Activated T-helper 2 cell treated with anti-CD3 and anti-CD28 coated beads, Interferon-gamma antibody, Interleukin-2, Interleukin-4, amounts not matched to agents 10 μg/mL and 5 μg/mL and 100 μg/mL, durations not matched to agents 14 hours and 24 hours and 36 hours (primary cell): ENCODE measurements at places on chromosomes 11 and 22. TPM values are rescaled to one million over a fixed set of nuclear protein-coding genes. Genes with fewer than 3 reads are reported as not detected.

DNA sequence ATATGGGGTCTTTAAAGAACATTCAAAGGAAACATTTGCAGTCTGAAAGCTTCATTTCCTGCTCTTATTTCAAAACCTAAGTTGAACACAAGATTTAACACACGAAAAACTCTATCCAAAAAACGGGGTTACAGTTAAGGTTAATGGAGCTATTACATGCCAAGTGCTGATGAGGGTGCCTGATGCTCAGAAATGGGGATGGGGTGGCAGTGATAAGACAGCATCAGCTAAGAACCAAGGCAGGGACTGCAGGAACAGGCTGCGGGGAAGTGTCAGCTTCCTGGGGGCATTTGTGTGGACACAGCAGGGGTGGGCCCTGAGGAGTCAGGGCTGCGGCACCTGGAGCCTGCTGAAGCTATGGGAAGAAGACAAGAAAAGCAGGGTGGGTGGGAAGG lies 12.2 kb downstream of the DGCR2 start:
- no peak for DNase-seq

- DNase-seq, result no peak
Measured at GRCh38 chr11:101180481-101180880, 50.9 kb upstream of the PGR start.

DNA sequence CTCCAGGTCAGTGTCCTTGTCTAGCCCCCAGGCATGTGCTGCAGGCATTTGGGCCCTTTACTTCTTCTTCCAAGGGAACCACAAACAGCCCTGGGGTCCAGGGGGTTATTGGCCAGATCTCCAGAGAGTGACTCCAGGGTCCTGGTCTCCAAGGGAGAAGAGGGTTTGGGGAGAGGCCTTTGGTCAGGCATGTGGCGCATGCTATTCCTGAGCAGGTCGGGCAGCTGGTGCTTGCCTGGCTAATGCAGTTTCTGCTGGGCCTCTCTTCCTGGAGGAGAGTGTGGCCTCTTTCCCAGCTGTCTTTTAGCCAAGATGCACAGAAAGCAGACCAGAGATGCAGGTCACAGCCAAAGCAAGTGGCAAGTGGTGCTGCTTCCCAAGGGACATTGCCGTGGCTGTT lies 3.8 kb upstream of the RFPL2 start:
- DNase-seq, result no peak

DNA sequence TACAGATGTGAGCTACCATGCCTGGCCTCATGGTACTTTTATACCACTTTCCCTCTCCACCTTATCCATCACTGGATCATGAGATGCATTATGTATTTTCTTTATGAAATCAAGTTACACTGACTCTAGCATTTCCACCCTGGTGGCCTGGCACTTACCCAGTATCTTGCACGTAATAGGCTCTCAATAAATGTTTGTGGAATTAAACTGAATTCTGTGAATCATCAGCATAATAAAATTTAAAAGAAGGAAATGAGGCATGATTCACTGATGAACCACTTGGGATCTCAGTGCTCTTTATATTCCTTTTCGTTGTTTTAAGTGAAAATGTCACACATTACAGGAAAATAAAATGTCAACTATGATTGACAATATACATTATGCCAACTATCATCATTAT lies 25.1 kb downstream of the ADM start:
- DNase-seq, result no peak

GRCh38 chr22:48199667-48200066 lies 1437.2 kb downstream of the TBC1D22A start:
- DNase-seq, result no peak

The HTR3A gene
- total RNA-seq, result not detected in 2 replicates

DNA sequence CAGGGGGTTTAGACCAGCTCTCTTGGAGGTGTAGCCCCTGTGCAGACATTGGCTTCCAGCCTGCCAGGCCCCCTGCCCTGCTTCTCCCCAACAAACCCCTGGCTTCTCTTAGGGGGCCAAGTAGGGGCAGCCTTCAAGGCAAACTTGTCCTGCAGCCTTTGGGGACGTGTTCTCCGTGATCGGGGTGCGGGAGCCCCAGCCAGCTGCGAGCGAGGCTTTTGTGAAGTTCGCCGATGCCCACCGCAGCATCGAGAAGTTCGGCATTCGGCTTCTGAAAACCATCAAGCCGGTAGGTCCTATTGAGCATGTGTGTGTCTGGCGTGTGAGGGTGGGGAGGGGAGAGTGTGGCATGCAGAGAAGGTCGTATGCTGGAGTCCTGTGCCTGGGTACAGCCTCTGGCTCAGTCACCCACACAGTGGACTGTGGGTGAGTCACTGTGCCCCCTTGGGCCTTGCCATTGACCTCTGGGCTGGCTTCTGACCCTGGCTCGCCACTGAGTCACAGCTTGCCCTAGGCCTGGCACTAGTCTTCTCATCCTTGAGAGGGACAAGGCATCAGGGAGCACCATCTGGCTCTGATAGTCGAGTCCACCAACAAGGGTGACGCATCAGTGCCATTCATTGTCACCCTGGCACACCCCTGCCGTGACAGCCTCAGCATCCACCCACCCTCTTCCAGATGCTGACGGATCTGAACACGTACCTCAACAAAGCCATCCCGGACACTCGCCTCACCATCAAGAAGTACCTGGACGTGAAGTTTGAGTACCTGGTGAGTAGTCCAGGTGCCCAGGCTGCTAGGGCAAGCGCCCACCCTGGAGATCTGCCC lies 11.4 kb downstream of the SLC16A8 start:
- no peak for DNase-seq

The TESMIN gene
- total RNA-seq, result 3.8 and 5.5 TPM in 2 replicates

- DNase-seq, result no peak
Measured at GRCh38 chr11:76169473-76169896, 36.8 kb downstream of the WNT11 start.

GRCh38 chr11:29005401-29005980 lies 897.3 kb downstream of the METTL15 start:
- no peak for DNase-seq

The NLRP14 gene
- 0.28 and 0.39 TPM in 2 replicates for total RNA-seq
